ENCODE measurements at places on chromosomes 1 and 21.

- DNase-seq = no peak
Observed at GRCh38 chr21:46117586-46118315, 19.8 kb downstream of the COL6A2 start.

DNA sequence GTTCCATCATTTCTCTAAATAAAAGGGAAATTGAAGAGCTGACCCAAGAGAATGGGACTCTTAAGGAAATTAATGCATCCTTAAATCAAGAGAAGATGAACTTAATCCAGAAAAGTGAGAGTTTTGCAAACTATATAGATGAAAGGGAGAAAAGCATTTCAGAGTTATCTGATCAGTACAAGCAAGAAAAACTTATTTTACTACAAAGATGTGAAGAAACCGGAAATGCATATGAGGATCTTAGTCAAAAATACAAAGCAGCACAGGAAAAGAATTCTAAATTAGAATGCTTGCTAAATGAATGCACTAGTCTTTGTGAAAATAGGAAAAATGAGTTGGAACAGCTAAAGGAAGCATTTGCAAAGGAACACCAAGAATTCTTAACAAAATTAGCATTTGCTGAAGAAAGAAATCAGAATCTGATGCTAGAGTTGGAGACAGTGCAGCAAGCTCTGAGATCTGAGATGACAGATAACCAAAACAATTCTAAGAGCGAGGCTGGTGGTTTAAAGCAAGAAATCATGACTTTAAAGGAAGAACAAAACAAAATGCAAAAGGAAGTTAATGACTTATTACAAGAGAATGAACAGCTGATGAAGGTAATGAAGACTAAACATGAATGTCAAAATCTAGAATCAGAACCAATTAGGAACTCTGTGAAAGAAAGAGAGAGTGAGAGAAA is 38.4 kb downstream of the CENPF start:
- DNase-seq = no peak

GRCh38 chr1:220342853-220343252 is 70.6 kb upstream of the RAB3GAP2 start:
- DNase-seq = no peak

GRCh38 chr21:36542312-36543101 is 62.6 kb upstream of the CLDN14 start:
- no peak for DNase-seq
